ENCODE measurements at places on chromosomes 16 and 17.

GRCh38 chr16:8236816-8237215 is 353.5 kb downstream of the TMEM114 start:
- DNase-seq, result no peak

- no peak for DNase-seq
These were observed 144.3 kb upstream of the TNRC6C start for GRCh38 chr17:77814091-77814772.

DNA sequence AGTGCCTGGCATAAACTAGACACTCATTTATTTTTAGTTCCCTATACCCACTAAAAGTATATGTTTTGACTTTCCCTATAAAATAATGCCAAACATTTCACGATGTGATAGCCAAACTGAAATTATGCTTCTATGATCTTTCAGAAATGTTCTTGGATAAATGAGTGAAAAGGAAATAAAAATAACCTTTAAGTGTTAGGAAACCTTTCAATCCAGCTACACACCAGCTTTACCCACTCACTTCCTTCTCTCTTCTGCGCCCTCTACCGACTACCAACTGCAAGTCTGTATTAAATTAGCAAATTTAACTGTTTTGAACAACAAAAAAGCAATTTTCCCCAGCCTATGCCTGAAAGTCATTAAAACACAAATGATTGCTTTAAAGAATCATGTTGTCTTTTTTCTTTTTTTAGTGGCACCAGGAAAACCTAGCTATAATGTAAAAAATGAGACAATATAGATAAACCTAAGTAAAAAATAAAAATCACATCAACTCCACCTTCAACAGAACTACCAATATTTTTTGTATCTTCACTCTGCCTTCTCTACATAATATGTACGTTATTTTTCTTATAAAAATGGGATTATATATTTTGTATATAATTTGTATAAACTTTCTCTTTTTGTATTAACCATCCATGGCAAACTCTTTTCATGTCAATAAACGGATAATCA is 13.2 kb upstream of the TMEM100 start:
- no peak for DNase-seq

- DNase-seq, result no peak
These were observed 10.5 kb upstream of the HEATR6 start for GRCh38 chr17:60089096-60089806.

DNA sequence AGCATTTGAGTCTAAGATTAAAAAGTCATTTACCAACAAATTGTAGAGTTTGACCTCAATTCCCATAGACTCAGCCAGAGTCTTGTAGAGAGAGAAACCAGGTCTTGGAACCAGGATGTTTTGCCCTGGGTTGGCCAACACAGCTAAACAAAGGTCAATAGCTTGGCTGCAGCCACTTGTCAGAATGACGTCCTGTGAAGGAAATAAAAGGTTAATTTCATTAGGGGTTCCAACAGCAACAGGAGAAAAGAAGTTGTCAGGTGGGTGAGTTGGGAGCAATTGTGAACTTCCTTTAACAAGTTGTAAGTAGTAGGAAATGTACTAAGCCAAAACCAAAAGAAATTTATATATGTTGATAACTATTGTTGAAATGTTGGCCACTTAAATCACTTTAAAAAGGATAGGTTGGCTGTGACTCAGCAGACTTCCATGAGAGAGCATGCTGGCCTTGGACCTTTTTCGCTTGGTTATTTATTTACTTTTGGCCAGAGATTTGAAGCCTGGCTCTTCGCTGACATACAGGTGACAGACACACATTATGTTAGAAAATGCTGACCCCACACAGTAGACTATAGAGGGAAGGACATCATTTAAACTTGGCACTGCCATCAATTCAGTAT is 4.3 kb downstream of the TAT start:
- DNase-seq, result no peak

DNA sequence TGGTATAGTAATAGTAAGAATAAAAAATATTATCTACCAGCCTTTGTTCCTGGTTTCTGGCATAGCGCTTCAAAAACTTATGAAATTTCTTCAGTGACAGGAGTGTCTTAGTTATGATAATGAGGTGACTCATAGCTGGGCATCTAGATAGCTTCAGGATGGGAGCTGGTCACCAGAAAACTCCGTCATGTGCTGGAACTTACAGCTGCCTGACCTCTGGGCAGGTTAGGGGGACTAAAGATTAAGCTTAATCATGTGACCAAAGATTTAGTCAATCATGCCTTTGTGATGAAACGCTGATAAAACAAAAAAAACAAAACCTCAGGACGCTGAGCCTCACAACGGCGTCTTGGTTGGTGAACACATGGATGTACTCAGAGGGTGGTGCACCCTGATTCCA is 154.2 kb downstream of the MYO1D start:
- DNase-seq, result no peak

DNA sequence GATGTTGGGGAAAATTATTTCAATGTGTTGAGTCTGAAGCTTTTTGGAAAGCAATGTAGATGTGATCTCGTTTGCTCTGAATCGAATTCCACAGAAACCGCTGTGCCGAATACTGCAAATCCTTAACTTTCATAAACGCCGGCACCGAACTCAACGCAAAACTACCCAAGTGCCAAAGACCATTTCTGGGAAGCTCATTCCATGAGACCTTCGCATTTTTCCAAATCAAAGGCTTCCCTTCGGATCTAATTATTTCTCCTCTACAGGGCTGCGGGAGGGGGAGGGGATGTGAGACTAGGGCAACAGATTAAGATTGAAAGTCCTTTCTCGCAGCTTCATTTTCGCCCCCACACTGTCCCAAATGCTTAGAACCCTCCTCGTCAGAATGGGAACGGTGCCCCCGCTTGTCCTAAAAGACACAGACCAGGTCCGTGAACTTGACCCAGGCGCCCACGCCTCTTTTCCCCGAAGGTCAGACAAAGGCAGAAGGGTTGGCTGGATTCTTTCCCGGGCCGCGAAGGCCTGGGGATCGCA is 4.0 kb downstream of the PRAC1 start:
- DNase-seq, result no peak

DNA sequence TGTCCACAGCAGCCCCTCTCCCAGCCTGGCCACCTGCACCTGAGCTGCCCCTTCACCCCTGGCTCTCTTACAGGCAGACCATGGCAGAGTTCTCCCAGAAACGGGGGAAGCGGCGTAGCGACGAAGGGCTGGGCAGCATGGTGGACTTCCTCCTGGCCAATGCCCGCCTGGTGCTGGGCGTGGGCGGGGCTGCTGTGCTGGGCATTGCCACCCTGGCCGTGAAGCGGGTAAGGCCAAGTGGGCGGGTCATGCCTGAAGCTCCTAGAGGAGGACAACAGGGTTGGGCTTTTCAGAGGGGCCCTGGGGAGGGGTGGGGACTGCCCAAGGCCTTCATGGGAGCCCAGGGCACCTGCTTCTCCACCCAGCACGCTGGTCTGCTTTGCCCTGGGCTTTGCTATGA is 2.2 kb downstream of the MIEF2 start:
- no peak for DNase-seq

DNA sequence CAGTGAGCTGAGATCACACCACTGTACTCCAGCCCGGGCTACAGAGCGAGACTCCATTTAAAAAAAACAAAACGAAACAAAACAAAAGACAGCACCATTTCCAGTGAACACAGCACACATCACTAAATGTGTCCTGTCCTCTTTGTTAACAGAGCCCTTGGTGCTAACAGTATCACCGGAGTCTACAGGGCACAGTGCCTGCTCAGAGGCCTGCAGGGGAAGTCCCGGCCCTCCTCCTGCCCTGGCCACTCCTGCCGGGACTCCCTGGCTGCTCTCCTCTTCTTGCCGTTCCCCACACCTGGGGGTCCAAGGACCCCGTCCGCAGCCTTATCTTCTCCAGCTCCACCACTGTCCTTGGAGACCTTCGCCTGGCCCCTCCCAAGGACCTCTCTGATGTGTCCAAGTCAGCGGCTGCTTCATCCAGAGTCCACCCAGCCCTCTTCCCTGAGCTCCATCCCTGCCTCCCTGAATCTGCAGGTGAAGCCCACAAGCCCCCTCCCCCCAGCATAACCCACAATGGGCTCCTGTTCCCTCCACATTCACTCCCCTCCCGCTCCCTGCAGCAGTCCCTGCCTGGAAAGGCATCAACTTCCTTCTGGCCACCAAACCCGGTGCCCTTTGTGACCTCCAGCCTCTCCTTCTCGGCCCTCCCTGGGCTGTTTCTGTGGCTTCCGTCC is 8.5 kb downstream of the TRPV1 start:
- DNase-seq, result no peak

DNA sequence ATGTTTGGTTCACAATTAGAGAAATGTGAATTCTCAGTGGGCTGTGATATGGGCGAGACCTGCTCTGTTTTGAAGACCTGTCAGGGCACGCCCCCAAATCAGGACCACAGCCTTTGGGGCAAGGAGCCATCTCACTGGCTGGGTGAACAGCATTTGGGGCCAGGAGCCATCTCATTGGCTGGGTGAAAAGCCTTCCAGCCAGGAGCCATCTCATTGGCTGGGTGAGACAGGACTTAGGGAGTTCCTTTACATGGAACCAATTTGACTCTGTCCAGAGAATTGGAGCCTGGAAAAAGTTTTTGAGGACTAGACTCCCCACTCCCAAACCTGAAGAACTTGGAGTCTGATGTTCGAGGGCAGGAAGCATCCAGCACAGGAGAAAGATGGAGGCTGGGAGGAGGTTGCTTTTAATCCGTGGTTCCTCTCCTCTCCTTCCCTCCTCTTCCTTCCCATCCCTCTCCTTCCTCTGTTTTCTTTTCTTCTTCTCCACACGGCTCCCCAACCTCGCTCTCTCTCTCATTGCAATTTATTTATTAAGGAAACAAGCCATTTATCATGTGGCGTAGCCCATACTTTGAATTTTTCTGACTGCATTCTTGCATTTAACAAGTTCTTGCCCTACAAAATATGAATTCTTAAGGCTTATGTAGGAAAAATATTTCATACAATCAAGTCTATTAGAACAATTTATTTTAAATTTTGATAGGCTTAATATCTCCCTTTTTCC is 19.7 kb downstream of the FOXL1 start:
- no peak for DNase-seq

Data from GOT3 (cell line).